ENCODE measurements at places on chromosomes 6 and 20.

- peak; percentile 81 for DNase-seq
Observed at GRCh38 chr6:56757588-56757984, 114.9 kb upstream of the DST start.

GRCh38 chr20:32359633-32360332, 1.7 kb downstream of the ASXL1 start:
- DNase-seq, result no peak

DNA sequence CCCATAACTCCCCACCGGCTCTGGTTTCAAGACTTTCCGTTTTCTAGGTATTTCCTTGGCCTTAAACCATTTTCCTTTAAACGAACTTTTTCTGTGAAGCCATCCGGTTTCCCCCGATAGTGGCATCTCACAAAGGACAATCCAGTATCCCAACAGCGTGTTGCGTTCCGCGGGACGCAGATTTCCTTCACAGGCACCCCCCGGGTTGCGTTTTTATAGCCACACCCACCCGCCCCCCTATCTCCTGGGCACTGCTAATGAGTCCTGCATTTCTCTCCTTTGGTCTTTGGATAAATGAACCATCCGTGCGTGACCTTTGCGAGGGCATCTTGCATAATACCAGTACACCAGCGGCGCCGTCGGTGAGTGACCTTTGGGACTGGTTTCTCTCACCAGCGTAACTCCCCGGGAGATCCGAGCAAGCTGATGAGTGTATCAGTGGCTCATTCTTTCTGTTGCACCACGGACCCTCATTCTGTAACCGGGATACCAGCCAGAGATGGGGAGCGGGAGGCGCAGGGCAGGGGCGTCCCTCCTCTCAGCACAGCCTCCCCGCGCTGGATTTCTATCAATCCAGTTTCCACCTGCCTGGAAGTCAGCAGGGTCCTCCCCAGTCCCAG, 586 bp upstream of the NQO2 start:
- no peak for DNase-seq

DNA sequence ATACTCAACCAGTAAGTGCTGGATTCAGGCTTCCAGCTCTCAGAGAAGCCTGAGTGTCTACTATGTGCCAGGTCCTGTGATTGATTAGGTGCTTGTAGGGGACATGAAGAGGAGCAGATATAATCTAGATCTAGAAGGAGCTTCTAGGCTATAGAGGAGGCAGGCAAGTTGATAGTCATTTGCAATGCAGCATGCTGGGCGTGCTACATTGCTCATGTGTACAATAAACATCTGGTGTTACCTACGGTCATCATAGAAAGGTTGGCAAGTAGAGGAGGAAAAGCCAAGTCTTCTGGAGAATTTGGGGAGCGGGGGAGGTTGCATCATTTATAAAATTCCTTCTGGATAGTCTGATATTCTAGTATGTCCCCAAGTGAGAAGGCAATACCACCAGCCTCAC, 33.2 kb downstream of the RNF144B start:
- no peak for DNase-seq

- peak; percentile 77 for DNase-seq
Observed at GRCh38 chr20:3218307-3218988, 9.2 kb downstream of the ITPA start.

Data from WERI-Rb-1 (cell line).